Activated T-cell treated with anti-CD3 and anti-CD28 coated beads, Interleukin-2, amount 50 U/mL, for 4 hours (primary cell): ENCODE measurements at places on chromosomes 13 and 19. TPM values are rescaled to one million over a fixed set of nuclear protein-coding genes. Genes with fewer than 3 reads are reported as not detected.

The CD37 gene
- 99.6 TPM for total RNA-seq

The PRR19 gene
- 0.58 TPM for total RNA-seq

The STOML3 gene
- not detected for total RNA-seq

The MIER2 gene
- 30.2 TPM for total RNA-seq

The ZNF772 gene
- total RNA-seq = 3.1 TPM

The TNFRSF19 gene
- not detected for total RNA-seq

The KLK3 gene
- total RNA-seq = not detected

The TTYH1 gene
- total RNA-seq = 0.46 TPM

The CLDND2 gene
- total RNA-seq = 6.4 TPM

The PALM gene
- 0.61 TPM for total RNA-seq

The PIBF1 gene
- 22.0 TPM for total RNA-seq

The ZNF66 gene
- 4.7 TPM for total RNA-seq

The WDR18 gene
- 199 TPM for total RNA-seq

The AMER2 gene
- not detected for total RNA-seq

The IRF3 gene
- 140 TPM for total RNA-seq

The RELB gene
- total RNA-seq = 137 TPM

The S1PR4 gene
- 19.4 TPM for total RNA-seq

The KLK4 gene
- total RNA-seq = not detected

The MLLT1 gene
- total RNA-seq = 118 TPM

The MBD3L3 gene
- total RNA-seq = not detected

The ZNF561 gene
- 19.1 TPM for total RNA-seq

The FAM216B gene
- not detected for total RNA-seq

The NEK5 gene
- total RNA-seq = not detected

The LILRA1 gene
- total RNA-seq = not detected

The PSPN gene
- total RNA-seq = 1.4 TPM

The MAMSTR gene
- total RNA-seq = 0.33 TPM

The ICAM4 gene
- total RNA-seq = 0.38 TPM

The PDE4C gene
- not detected for total RNA-seq

The SIRT2 gene
- 27.3 TPM for total RNA-seq

The GJA3 gene
- 0.35 TPM for total RNA-seq

The CYSLTR2 gene
- 0.40 TPM for total RNA-seq

The RFPL4A gene
- total RNA-seq = not detected

The TMEM161A gene
- total RNA-seq = 42.3 TPM

The KASH5 gene
- 0.24 TPM for total RNA-seq

The PLIN4 gene
- not detected for total RNA-seq

The SERTM1 gene
- total RNA-seq = not detected

The ZFR2 gene
- 1.1 TPM for total RNA-seq

The CCDC70 gene
- total RNA-seq = not detected

The LILRA5 gene
- not detected for total RNA-seq

The MAG gene
- total RNA-seq = not detected
